ENCODE measurements at places on chromosomes 13 and 19.

- no peak for DNase-seq
Measured at GRCh38 chr19:28934631-28935030, 278.3 kb downstream of the UQCRFS1 start.

DNA sequence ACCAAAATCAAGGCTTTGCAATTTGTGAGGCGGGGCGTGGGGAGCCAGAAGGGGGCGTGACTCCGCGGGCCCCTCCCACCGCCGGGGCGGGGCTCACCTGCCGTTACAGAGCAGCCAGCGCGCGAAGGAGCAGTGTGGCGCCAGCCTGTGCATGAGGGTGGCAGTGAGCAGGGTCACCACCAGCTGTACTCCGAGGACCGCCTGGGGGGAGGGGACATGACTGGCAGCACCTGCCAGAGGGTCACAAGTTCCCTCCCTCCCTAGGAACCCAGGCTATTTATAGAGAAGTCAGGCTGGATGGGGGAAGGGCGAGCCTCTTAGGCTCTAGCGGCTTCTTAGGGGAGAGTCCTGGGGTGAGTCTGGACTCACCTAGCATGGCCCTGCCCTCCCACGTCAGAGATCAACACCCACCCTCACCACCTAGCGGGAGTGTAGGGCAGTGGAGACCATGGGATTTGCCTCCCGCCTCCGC lies 3.6 kb downstream of the TMEM161A start:
- DNase-seq = peak; percentile 86

DNA sequence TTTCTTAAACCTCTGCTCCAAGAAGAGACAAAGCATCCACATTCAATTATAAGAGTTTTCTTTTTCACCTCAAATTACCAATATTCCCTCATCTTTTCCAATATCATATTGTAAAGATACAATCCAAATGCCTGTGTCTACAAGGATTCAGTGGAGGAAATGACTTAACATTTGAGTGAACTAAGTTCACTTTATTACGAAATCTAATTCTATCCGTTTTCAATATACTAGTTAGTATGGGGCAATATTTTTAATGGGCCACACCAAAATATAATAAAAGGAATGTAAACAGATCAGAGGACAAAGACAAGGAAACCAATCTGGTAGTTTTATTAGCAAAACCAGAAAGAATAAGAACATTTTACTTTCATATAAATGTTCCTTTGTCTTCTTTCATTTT lies 136.0 kb downstream of the DCLK1 start:
- no peak for DNase-seq

DNA sequence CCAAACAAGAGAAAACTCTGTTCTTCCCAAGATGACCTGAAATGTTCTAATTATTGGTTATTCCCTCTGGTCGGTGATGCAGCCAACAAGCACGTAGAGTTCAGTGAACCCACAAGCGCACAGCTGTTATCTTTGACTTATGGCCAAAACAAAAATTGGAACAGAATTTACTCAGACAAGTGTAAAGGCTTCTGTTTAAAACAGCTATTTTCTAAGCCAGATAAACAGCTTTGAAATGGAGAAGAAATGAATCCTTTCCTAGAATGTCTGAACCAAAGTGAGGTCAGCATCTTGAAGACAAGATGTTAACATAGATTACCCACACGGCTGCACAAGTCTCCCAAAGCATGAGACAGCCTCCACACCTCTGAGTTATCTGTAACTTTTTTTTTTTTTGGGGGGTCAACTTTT lies 669.2 kb downstream of the DIAPH3 start:
- peak; percentile 69 for DNase-seq

- DNase-seq = no peak
Measured at GRCh38 chr13:110138700-110139036, 168.3 kb downstream of the COL4A1 start.

DNA sequence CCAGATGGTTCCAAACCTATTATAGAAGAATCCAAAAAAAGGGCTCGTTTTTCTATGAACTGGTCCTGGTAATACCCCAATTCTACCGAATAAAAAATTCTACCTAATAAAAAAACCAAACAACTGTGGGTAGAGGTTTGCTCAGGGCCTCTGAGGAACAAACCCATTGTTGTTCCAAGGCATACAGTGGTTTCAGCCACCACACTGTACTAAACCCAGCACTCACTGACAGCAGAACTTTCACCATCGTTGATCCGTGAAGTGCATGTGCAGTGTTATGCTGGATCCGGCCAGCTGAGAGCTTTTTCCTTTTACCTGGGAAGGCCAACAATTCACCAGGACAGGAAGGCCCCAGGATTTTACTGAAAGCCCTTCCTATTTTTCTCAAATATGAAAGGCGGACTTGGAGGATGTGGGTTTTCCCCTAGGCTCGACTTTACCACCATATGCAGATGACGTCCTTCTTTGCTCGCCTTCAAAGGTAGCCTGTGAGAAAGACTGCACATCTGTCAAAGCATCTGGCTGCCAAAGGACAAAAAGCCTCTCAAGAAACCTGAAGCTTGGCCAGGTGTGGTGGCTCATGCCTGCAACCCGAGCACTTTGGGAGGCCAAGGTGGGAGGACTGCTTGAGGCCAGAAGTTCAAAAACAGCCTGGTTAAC lies 7.2 kb upstream of the PABPC3 start:
- no peak for DNase-seq

DNA sequence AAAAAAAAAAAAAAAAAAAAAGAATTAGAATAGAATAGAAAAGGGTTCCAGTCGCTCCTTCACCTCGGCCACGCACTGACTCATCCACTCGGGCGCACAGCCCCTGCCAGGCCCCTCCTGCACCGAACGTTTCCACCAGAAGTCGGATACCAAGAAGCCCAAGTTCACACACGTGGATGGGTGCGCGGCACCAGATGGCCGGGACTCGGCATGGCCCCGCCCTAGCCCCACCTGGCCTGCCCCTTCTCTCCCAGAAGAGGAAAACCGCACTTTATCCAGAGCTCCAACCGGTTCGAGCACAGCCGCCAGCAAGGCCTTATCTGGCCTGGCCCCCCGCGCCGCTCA lies 5.9 kb downstream of the PRR36 start:
- DNase-seq = no peak

- DNase-seq = no peak
Measured at GRCh38 chr19:41701401-41702075, 6.9 kb upstream of the CEACAM5 start.

GRCh38 chr13:86559901-86560300 lies 760.7 kb upstream of the SLITRK6 start:
- DNase-seq = no peak

- no peak for DNase-seq
Measured at GRCh38 chr13:35767256-35767976, 290.9 kb upstream of the MAB21L1 start.

DNA sequence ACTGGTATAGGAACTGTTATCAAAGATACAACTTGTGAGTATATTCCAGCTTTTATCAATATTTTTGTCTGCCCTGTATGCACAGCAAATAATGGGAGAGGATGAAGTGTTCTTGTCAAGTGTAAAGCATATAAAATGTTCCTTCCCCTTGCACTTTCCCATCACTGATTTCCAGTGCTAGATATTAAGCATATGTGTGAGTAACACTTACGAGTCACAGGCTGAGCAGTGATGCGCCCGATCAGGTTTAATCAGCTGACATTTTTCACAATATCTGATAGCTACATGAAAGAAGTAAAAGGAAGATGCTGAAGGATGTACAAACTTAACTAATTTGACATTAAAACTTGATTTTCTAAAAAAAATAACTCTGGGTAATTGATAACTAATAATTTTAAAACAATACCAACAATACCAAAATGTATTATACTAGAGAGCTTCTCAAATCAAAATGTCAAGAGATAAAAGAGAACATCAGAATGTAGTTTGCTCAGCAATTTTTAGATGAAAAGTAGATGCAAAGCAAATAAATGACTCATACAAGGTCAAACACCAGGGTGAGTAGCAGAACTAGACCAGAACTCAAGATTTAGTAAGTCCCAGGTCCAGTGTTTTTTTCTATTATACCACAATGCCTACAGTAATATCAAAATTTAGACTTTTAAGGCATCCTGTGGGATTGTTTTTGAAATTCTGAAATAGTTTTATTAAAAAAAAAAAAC lies 56.4 kb downstream of the ZDHHC20 start:
- DNase-seq = no peak

- no peak for DNase-seq
Measured at GRCh38 chr19:1302533-1303239, 17.0 kb downstream of the EFNA2 start.

DNA sequence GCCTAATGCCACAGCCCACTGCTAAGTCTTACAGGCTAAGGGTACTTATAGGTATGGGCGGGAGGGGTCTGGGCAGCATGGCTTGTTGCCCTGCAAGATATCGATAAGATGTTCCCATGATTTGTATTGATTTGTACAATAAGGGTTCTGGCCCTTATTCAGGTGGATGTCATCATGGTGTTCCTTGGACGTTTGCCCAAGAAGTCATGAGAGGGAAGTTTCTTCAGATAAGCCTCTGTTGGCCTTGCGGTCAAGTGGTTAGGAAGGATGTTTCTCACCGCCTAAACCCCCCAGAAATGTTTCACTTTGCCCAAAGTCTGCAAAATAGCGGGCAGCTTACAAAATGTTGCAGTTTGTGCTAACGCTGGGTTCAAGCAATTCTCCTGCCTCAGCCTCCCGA lies 7.3 kb downstream of the PARP4 start:
- no peak for DNase-seq

- no peak for DNase-seq
Measured at GRCh38 chr19:30231408-30232318, 140.5 kb upstream of the ZNF536 start.

DNA sequence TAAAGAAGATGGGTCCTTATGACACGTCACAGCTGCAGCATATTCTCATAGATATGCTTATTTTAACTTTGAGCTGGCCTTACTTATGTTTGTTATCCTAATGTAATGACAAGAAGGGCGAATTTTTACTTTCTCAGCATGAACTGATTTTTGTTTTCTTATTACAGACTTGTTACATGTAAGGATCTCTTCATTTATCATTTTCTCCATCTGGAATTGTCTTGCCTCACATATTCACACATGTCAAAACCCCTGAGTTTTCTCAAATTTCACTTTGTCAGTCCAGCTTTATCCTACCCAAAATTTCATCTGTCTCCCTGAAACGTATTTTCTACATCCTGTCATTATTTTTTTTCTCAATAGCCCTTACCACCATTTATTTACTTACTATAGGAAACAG lies 1774.0 kb upstream of the PRR20A start:
- no peak for DNase-seq

GRCh38 chr13:49373716-49374115 lies 70.1 kb downstream of the CAB39L start:
- DNase-seq = no peak

GRCh38 chr19:37313335-37313627 lies 57.6 kb upstream of the ZNF527 start:
- DNase-seq = no peak

GRCh38 chr13:24306632-24307031 lies 2.7 kb upstream of the C1QTNF9 start:
- no peak for DNase-seq

DNA sequence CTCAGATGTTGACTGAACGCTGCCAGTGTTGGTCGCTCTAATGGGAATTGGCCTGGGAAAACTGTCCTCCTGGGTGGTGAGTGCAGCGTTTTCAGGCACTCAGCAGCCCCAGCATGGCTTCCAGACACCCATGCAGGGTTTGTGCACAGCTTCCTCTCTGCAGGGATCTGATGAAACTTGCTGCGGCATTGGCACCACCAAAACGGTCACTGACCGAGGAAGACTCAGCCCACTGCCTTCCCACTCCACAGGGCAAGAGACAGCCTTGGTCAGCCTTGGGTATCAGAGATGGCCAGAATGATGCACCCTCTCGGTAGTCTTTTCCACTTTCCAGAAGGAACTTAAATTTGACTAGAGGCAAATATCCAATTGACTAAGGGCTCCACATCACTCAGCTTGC lies 398.9 kb downstream of the IRS2 start:
- DNase-seq = no peak

GRCh38 chr13:72463561-72463960 lies 263.9 kb downstream of the MZT1 start:
- DNase-seq = no peak

DNA sequence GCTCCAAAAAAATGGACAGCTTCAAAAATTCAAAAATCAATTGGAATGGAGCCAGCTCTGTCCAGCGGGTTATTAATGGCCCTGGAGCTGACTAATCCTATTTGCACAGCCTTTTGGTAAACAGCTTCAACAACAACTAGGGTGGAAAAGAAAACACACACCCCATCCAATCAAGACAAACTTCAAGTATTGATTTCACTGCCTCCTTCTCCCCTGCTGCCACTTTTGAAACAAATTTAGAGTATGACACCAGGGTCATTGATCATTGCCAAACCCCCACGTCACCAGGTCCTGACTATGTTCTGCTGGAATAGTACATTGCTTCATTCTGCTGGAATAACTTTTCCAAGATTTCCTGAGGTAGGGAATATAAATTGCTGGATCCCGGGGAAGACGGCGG lies 56.8 kb upstream of the GTF3A start:
- no peak for DNase-seq

DNA sequence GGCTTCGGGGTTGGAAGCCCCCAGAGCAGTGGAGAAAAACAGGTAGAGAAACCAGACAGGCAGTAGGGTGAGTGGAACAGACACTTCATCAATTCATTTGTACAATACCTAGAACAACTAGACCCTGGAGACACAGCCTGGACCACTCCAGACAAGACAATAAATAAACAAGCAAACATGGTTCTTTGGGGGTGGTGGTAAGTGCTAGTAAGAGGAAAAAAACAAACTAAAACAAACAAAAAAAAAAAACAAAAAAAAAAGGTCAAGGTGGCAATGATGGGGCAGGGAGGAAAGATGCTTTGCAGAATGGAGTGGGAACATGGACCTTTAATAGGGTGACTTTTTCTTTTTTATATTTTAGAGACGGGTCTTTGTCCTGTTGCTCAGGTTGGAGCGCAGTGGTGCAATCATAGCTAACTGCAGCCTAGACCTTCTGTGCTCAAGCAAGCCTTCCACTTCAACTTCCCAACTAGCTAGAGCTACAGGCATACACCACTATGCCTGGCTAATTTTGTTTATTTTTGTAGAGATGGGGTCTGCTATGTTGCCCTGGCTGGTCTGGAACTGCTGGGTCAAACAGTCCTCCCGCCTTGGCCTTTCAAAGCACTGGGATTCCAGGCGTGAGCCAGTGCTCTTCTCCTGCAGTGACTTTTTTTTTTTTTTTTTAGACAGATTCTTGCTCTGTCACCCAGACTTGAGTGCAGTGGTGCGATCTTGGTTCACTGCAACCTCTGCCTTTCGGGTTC lies 3.1 kb downstream of the JUNB start:
- no peak for DNase-seq
